CD4-positive, alpha-beta T cell treated with Interferon alpha-2 for 1 hour (primary cell): ENCODE measurements at places on chromosomes 2 and 18.

DNA sequence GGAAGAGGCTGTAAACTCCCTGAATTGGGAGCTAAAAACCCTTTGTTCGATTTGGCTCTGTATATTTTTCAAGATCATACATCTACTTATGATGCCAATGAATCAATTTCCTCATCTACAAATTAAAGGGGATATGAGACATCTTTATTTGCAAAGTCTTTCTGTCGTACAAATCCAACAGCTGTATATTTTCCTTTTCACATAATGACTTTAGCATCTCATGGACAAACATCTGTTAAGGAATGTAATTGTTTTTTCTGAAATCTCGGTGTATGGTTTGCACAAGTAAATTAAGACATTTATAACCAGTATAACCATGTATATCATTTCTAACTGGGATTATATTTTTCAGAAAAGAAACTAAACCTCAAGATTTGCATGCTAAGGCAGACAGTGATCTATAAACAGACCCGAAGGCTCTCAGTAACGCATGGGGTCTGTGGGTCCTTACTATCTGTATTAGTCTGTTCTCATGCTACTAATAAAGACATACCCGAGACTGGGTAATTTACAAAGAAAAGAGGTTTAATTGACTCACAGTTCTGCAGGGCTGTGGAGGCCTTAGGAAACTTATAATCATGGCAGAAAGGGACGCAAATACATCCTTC is 130.8 kb downstream of the SLC8A1 start:
- DNase-seq: no peak

- no peak for DNase-seq
Observed at GRCh38 chr2:56292951-56293350, 109.2 kb downstream of the CCDC85A start.

GRCh38 chr2:61090386-61090921 is 24.8 kb downstream of the SANBR start:
- DNase-seq: no peak

DNA sequence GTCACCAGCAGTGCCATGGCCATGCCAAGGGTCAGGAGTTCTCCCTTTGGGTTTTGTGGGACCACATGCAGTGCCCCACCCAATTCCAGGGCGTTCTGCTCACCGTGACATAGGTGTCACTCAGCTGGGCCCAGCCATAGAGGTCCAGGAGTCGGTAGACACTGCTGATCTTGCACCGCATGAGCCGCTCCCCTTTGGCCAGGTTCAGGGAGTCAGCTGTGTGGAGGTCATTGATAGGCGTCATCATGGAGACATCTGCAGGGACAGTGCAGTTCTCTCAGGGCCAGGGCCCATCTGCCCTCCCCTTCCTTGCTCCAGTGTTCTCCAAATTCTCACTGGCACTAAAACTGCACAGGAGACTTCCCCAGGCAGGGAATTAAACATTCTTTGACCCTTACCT is 71.9 kb downstream of the ADD2 start:
- no peak for DNase-seq

- no peak for DNase-seq
Observed at GRCh38 chr2:188326669-188327301, 35.1 kb downstream of the GULP1 start.

GRCh38 chr2:191083540-191083939 is 67.3 kb downstream of the STAT4 start:
- no peak for DNase-seq

- DNase-seq: no peak
Observed at GRCh38 chr2:74328573-74328972, 14.6 kb downstream of the SLC4A5 start.

- DNase-seq: no peak
Observed at GRCh38 chr2:183564726-183565125, 440.5 kb downstream of the NUP35 start.

DNA sequence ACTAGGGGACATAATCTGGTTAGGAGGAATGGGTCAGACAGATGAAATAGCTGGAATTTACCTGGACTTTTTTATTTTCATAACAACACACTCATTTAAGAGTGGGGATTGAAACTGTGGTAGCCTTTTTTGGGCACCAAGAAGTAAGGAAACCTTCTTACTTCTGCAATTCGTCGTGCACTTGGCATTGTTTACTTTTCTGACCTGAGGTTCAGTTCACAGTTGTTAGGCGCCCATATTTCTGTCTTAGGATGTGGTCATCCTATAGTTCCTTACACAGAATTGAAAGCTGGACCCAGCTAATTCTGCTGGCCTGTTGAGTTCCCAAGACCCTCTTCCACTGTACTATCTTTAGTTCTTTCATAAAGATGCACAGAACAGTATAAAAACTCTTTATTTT is 72.9 kb downstream of the TMX3 start:
- DNase-seq: no peak

- DNase-seq: no peak
Observed at GRCh38 chr18:32446780-32447179, 23.9 kb downstream of the GAREM1 start.

DNA sequence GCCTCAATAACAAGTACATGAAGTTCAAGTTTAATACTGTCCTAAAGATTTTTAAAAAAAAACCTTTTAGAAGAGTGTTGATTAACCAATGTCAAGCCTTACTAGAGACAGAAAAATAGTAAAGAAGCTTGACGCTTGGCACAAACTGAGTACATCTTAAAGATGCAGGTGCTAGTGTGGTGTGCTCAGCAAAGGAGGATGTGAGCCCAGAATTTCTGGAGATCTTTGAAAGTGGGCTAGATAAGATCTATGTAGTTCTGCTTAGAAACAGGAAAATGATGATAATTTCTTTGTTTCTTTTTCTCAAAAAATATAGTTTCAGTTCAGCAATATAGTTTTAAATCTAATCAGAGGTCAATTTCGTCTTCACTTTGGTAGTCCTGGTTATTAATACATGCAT is 118.3 kb upstream of the KLHL14 start:
- no peak for DNase-seq

DNA sequence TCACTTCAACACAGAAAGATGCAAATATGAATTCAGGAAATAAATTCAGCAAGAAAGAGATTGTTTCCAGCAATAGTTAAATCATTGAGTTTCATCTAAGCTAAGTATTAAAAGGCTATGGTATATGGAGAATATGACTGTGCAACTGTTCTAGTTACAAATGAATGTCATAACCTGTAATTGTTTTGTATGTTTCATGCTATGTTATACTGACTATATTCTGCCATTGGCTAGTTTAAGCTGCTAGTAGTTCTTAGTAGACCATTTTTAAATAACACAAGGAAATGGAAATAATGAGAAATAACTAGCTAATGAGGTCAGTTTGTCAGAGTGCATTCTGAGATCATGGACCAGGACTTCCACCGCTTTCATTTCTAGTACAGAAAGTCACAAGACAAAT is 1154.9 kb upstream of the TMEFF2 start:
- DNase-seq: no peak

- no peak for DNase-seq
Observed at GRCh38 chr2:152344579-152345195, 9.7 kb downstream of the FMNL2 start.

DNA sequence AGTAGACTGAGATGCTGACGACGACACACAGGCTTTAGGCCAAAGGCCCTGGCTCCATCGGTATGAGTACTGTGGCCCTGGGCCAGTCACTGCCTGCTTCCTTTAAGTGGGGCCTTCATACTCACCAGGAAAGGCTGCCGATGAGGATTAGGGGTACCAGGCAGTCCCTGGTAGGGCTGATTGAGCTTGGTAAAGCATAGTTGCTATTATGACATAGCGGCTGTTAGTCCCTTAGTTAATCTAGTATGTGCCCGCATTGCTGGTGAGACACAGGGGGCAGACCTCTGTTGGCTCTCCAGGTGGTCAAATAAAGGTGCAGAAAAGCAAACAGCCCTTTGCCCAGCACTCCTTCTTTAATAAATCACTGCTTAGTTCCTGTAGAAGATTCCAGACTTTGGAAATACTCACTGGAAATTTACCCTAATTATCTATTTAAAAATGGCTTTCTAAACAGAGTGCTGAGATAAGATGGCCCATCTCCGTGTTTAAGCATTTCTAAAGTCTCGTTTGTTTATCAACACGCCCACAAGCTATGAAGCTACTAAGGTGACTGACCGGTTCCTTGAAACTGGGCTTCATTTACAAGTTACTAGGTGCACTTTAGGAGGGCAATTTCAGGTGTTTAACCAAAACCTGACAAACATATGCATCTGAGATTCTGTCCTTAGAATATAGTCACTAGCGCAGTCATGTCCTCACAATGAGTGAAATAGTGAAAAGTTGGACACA is 8.7 kb upstream of the BIN1 start:
- no peak for DNase-seq

- DNase-seq: no peak
Observed at GRCh38 chr2:118642501-118642900, 204.9 kb downstream of the EN1 start.

DNA sequence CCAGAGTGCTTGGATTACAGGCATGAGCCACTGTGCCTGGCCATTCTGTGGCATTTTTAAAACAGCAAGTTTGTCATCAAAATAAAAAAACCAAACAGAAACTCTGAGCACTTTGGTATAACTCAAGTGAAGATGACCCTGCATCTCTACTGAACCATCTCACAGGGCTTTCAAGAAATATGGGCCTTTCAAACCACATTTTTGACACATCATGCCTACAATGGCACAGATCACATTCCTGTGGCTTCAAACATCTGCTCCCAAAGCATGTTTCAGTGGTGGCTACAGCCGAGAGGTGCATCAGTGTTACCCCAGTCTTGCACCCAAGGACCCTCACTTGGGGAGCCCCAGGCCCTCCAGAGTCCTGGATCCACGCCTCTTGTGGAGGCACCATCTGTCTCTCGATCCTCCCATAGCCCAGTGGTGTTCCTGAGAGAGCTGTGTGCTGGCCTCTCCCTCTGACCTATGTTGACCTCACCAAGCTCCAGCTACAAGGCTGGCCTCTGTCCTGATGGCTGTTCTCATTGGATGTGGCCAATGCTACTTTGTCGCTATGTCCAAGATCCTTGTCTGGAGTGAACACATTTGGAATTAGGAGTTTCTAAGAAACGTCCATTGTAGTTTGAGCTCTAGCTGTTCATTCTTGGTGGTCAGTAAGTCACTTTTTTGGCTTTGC is 55.2 kb upstream of the RALBP1 start:
- DNase-seq: no peak

DNA sequence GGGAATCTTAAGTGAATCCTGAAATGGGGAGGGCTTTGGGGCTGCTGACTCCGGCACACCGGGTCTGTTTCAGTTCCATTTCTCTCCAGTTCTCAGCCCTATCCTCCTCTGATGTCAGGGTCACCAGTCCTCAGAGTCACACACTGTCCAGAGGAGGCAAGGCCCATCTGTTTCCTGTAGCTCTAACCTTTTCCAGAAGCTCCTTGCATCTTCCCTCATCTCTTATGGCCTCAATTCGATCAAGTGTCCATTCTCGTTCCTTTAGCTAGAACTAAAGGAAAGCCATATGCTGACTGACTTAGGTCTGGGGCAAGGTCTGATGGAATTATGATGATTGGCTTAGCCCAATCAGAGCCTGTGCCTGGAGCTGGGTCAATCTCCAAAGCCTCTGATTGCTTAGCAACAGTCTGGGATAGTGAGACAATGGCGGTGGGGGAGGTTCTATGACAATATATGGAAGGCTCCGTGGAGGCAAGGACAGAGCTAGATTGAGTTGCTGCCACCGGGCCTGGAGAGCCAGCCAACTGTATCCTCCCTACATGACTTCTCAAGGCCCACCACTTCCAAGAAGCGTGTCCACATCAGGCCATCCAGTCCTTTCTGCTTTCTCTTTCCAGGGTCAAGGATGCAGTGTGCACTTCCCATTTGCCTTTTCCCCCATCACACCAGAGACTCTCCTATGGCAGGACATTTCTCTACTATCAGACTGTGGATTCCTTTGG is 5.2 kb downstream of the ANKRD53 start:
- DNase-seq: no peak

DNA sequence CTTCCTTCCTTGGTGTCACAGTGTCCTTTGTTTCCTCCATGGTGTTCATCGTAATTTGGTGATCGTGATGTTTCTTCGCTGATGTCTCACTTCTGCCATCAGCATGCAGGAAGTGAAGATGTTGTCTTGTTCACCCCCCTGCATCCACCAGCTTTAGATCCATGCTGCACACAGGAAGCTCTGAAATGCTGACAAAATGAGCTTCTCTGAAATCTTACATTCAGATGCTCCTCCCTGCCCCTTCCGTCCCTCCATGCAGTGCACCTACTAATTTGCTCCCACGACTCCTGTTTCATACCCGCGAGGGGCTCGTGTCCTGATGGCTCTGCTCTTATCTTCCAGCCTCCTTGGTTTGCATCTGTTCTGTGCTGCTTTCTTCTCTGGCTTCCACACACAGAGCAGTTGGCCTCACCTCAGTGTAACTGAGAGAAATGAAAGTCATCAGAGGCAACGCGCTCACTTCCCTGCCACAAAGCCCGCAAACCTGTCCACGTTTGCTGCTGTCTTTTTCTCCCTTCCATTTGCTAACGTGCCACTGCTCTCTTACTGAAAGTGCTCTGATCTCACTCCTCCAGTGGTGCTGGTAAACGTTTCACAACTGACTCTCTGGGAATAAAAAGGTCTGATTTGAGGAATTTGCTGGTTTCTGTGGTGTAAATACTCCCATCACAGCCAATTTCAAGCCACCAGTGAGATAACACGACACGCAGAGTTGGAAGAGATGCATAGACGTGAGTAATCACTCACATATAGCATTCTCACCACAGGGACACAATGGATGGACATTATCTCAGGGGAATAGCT is 41.0 kb upstream of the MGAT4A start:
- DNase-seq: peak; percentile 68

GRCh38 chr18:80233201-80233835 is 14.0 kb downstream of the PARD6G start:
- no peak for DNase-seq

- no peak for DNase-seq
Observed at GRCh38 chr18:54883816-54884604, 55.7 kb downstream of the RAB27B start.

- DNase-seq: peak; percentile 18
Observed at GRCh38 chr2:230762317-230762896, 49.8 kb downstream of the CAB39 start.

GRCh38 chr2:15664273-15665066 is 72.8 kb downstream of the DDX1 start:
- no peak for DNase-seq

- no peak for DNase-seq
Observed at GRCh38 chr2:222797871-222798270, 63.0 kb upstream of the ACSL3 start.

GRCh38 chr2:160376576-160376975 is 117.0 kb downstream of the RBMS1 start:
- no peak for DNase-seq
